Epithelial cell of esophagus (primary cell): ENCODE measurements at places on chromosomes 7 and 10.

GRCh38 chr10:125057158-125058001, 103.0 kb downstream of the CTBP2 start:
- DNase-seq = no peak

DNA sequence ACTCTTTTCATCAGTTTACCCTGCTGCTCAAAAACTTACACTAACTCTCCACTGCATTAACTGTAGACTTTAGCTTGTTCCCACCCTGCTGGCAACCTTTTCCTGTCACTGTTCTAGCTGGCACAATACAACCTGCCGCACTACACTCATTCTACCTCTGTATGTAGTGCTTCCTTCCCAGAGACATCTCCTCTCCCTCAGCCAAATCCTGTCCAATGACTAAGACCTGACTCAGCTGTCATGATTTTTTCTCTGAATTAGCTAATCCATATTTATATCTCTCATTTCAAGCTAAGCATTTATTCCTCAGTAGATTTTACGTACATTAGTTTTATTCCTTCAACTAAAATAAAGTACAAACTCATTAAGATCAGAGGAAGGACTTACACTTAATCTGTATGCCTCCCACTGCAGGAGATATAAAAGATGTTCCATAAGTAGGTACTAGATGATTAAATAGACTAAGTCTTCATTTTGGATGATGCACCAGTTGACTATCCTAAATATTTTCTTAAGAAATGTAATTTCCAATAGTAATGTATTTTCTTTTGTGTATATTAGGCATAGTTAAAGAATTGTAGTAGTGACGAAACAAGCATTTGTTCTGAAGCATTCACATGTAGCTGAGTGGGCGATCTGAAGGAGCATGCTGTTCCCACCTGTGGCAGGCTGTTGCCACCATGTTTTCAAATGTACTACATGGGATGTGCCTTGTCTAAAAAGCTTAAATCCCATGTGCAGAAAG, 189.1 kb downstream of the SKAP2 start:
- peak; percentile 75 for DNase-seq

DNA sequence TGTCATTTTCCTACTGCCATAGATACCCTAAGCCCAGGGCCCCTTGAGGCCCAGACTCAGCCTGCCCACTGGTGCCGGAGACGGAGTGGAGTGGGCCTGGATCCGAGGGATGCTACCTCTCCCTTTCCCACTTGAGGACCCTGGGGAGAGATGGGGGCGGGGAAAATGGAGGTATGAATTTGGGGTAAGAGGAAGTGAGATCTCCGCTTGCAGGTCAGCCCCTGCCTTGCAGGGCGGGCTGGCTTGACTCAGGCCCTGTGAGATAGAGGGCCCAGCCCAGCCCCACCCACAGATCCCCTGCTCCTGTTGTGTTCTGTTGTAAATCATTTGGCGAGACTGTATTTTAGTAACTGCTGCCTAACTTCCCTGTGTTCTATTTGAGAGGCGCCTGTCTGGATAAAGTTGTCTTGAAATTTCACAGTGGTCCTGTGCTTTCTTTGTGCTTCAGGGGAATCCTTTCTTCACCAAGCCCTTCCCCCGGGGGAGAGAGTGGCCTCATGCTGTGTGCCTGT, 13.2 kb downstream of the YKT6 start:
- no peak for DNase-seq

GRCh38 chr10:33087152-33087551, 129.1 kb upstream of the ITGB1 start:
- DNase-seq = no peak

DNA sequence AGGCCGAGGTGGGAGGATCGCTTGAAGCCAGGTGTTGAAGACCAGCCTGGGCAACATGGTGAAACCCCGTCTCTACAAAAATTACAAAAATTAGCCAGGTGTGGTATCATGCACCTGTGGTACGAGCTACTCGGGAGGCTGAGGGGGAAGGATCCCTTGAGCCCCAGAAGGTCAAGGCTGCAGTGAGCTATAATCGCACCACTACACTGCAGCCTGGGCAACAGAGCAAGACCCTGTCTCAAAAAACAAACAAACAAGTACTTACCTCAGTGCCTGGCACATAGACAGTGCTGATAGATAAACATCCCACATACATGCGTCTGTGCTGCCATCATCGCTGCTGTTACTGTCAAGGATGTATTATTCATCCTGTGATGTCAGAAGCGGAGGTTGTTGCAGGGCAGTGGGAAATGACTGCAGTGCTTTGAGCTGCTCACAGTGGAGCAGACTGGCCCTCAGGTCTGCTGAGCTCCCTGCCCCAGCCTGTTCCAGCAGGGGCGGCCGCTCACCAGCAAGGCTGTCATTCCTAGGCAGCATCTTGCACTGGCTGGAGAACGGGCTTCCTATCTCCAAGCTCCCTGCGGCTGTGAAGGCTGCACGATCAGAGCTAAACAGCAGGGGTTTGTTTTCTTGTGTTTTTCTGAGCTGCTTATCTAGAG, 18.6 kb downstream of the FOXK1 start:
- peak; percentile 75 for DNase-seq

- DNase-seq = no peak
Observed at GRCh38 chr7:113799896-113800295, 118.9 kb downstream of the PPP1R3A start.

DNA sequence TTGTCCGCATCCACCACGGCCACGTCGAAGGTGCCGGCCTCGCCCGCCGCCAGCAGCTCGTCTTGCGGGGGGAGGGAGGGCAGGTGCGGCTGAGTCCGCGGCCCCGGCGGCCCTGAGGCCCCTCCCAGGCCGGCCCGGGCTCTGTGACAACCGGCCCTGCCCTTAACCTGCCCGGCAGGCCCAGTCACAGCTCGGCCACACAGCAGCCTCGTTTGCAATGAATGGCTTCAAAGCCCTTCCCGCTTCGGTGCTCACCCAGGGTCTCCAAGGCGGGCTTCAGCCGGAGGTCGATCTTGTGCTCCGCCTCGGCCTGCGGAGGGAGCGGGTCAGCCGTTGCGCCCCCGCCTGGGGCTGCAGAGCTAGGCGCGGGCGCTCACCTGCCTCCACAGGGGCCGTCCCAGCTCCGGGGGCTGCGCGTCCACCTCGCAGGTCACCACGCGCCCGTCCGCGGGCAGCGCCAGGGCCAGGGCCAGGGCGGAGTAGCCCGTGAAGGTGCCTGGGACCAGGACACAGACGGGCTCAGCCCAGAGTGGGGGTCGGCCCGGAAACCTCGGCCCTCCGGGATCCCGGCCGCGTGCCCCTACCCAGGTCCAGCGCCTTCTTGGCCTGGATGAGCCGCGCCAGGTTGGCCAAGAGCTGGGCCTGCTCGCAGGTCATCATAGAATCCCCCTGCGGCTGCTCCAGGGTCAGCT, 928 bp downstream of the COMTD1 start:
- no peak for DNase-seq

- peak; percentile 79 for DNase-seq
Observed at GRCh38 chr7:36895192-36895591, 170.9 kb upstream of the AOAH start.

DNA sequence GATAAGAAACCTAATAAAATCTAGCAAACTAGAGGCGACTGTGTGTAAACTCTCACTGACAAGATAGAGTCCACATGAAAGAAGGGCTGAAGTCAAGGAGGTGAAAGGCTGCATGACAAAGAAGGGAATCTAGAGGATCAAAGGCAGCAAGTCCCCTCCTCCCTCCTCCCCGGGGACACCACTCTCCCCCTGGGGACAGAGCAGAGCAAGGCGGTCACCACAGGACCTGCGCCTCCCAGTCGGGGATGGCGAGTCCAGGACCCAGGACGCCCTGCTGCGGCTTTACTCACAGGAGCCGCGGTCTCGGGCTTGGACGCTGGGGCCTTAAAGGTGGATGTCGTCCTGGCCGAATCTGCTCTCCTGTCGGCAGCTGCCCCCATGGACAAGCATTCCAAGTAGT, 22.4 kb downstream of the BRI3 start:
- DNase-seq = no peak

- no peak for DNase-seq
Observed at GRCh38 chr10:131578472-131578970, 267.0 kb upstream of the TCERG1L start.

DNA sequence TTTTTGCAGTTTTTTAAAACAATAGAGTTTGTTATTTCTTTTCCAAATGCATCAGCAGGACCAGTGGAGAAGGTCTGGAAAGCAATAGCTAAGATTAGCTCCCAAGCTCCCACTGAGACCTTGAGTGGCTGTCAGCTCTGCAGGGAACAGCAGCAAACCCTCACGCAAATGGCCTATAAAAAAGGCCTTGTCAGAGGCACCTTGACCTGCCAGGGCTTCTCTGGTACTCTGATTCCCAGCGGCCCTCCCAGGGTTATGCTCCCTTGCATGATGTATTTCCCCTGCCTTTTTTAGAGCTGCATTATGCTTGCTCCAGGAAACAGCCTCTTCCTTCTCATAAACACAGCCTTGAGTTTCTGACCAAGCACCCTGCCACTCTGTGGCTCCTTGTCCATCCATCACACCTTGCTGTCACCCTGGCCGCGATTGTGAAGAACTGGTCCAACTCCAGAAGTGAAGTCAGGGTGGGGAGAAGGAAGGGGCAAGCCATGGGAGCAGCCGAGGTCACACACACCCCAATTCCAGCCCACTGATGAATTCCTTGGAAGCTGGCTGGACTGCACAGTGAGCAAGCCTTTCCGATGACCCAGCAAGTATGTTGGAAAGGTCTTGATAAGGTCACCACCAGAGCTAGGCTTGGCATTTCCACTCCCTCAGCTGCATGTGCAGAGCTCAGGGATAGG, 35.3 kb upstream of the NKX2-3 start:
- no peak for DNase-seq

DNA sequence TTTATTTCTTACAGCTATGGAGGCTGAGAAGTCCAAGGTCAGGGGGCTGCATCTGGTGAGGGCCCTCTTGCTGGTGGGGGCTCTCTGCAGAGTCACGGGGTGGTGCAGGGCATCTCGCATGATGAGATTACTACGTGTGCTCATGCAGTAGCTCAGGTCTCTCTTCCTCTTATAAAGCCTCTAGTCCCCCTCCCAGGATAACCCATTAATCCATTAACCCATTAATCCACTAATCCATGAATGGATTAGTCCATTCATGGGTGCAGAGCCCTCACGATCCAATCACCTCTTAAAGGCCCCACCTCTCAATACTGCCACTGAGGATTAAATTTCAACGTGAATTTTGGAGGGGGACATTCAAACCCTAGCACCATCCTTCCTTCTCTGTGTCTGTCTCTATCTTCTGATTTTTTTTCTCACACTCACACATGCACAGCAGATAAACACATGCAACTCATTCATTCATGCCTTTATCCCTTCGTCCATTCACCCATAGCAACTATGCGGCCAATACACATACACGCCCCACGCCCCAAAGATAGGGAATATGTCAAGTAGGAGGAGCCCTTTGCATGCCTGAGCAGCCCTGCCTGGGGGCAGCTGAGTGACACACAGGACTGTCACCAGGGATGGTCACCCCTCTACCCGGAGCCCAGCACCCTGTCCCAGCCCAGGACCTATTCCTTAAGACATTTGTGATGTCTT, 86.5 kb downstream of the C10orf105 start:
- DNase-seq = no peak

- DNase-seq = no peak
Observed at GRCh38 chr7:2191016-2191415, 41.7 kb downstream of the MAD1L1 start.

DNA sequence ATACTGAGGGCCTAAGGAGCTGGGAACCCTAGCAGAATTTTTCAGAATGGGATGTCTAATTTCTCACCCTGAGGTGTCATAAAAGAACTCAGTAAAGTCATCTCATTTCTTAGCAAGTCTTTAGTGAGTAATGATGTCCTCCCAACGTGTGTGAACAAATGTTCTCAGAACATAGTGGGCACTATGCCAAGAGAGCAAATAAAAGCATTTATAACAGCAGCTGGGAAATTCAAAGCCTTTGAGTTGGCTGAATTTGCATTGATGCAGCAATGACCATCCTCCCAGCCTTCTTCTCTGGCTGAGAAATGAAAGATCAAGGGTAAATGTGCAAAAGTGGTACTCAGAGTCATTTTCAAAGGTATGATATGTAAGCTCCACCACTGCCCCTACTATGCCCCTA, 109.4 kb downstream of the FAM107B start:
- peak; percentile 95 for DNase-seq

DNA sequence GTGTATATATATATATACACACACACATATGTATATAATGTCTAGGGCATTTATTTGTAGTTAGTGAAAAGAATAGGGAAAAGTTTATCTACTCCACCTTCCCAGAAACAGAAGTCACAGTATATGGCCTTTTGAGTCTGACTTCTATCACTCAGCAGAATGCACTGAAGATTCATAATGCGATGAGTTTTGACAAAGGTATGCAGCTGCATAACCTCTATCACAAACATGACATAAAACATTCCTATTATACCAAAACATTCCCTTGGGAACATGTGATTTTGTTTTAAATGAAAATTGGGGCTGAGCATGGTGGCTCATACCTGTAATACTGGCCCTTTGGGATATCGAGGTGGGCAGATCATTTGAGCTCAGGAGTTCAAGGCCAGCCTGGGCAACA, 137.3 kb upstream of the EEPD1 start:
- peak; percentile 67 for DNase-seq

GRCh38 chr10:124874-125273, 10.4 kb upstream of the ZMYND11 start:
- DNase-seq = no peak

DNA sequence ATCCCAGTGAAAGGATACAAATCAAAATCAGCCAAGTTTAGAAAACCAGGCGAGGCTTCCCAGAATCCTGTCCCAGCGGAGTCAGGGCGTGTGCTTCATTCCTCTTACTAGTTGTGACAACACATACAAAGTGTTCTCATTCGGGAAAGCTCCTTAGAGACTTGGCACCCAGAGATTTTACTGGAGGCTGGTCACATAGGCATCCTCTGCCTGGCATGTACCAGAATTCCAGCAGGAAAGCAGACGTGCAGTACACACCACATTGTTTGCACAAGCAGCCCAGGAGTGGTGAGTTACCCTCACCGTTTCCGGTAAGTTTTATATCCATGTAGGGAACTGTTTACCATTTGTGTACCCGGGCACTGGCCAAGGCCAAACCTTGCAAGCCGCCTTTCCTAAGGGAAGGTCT, 34.9 kb downstream of the MMRN2 start:
- no peak for DNase-seq

DNA sequence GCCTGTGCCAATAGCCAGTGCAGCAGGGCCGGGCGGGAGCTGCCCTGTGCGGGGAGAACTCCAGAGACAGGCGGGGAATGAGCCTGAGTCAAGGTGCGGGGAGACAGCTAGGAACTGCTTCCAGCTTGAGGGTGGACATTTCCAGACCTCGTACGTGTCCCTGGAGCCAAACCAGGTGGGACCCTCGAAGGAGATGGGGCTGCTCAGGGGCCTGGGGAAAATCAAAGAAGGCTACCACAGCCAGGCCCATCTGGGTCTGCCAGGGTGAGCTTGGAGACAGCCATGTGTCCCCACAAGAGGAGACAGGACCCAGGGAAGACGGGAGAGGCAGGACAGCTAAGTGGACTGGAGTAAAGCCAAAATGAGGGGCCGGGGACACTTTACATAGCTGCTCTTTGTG, 504.9 kb upstream of the MGMT start:
- no peak for DNase-seq

GRCh38 chr7:116616555-116617059, 55.4 kb upstream of the MET start:
- DNase-seq = peak; percentile 52

GRCh38 chr7:40972426-40972825, 730.5 kb downstream of the INHBA start:
- DNase-seq = no peak
